ENCODE measurements at places on chromosomes 16 and 17. TPM values are rescaled to one million over a fixed set of nuclear protein-coding genes. Genes with fewer than 3 reads are reported as not detected.

DNA sequence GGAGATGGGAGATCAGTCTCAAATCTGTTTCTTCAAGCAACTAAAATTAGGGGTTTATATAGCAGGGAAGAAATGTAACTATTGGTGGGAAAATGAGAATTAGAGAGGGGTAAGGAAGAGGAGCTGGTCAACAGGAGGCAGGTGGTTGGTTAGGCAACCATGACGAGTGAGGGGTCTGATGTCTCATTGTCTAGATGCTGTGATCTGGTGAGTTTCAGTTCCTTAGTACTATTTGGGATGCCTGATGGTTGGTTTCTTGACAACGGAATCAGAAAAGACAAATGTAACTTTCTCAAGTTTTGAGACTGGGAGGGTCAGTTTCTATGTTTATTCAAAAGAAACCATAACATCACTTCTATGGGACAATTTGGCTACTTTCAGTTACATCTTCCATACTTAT is 415.3 kb upstream of the C16orf82 start:
- no peak for DNase-seq

DNA sequence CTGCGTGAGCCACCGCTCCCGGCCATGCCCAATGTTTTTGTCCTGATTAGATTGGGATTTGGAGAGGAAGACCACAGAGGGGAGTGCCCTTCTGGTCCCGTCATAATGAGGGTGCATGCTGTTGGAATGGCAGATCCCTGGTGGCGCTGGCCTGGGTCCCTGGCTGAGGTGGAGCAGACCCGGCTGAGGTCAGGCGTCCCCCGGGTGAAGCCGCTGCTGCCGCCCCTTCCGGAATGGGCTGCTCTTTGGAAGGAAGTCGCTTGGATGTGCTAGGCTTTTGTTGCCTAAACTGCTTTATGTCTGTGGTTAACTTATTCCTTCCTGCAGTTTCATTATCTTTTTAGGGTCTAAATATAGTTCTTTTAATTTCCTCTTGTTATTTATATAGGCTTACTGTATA is 120.3 kb upstream of the CHMP6 start:
- no peak for DNase-seq

Gene CHST4
- not detected for polyA plus RNA-seq

DNA sequence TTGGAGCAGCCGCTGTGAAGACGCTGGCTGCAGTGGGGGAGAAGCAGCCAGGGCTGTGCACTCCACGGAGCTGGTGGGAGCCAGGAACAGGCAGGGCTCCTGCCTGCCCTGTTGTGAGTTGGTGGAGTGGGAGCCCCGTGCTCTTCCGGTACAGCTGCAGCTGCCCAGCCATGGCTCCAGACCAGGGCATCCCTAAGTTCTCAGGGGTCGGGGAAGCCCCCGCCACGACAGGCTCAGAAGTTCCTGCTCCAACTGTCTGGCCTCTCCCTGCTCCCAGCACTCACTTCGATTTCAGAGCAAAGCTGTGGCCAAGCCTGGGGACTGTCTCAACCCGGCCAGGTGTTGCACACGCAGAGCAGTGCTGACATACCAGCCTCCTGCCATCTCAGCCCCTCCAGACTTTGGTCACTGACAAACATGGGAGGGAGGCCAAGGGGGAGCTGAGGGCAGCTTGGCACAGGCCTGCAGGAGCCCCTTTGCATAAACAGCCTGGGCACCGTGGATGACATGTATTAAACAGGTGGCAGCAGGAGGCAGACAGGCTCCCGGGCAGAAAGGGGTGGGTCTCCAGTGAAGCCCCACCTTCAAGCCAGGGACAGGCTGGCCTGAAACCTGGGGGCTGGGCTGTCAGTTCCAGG is 13.9 kb upstream of the KDM8 start:
- no peak for DNase-seq

Gene NTN1
- polyA plus RNA-seq = 0.16 TPM

All from AG04450 (cell line).